ENCODE measurements at places on chromosomes 6 and 20.

GRCh38 chr6:146305092-146305491, 238.5 kb upstream of the RAB32 start:
- DNase-seq = no peak

GRCh38 chr6:151207674-151208073, 32.1 kb upstream of the AKAP12 start:
- DNase-seq = no peak

DNA sequence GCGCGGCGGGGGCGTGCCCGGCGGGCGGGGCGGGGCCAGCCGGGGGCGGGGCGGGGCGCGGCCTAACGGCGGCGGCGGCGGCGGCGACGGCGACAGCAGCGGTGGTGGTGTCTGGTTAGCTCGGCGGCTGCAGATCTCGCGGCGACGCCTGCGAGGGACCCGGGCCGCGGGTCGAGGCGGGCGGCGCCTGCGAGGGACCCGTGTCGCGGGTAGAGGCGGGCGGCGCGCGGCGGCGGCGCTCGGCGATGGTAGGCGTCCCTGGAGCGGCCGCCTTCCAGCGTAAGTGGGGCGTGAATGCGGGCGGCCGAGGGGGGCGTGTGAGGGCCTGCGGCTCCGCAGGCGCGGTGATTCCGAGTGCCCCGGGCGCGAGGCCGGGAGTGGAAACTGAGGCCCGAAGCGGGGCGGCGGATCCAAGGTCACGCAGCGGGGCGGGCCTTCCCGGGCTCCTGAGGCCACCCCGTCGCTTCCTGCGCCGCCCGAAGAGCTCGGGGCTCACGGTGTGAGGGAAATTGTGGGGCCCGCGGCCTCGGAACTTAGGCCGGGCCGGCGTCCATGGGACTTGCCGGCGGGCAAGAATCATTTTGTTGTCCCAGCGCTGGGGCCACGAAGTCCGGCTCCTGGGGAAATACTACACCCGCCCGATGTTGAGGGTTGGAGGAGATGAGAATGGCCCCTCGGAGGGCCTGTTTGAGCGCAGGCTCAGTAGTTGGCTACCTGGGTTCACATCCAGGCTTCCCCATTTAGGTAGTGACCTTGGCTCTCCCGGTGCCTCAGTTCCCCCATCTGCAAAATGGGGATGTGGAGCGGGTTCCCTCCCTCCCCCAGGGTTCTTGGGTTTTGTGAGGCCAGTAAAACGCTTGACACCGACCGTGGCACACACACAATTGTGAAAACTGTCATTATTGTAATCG, at the start of gene CBFA2T2:
Gene CBFA2T2, plus strand, starts transcription at position 74 of the 911 bp plus-strand sequence. Its CDS starts 172 bp downstream, at position 246.
- DNase-seq = no peak

DNA sequence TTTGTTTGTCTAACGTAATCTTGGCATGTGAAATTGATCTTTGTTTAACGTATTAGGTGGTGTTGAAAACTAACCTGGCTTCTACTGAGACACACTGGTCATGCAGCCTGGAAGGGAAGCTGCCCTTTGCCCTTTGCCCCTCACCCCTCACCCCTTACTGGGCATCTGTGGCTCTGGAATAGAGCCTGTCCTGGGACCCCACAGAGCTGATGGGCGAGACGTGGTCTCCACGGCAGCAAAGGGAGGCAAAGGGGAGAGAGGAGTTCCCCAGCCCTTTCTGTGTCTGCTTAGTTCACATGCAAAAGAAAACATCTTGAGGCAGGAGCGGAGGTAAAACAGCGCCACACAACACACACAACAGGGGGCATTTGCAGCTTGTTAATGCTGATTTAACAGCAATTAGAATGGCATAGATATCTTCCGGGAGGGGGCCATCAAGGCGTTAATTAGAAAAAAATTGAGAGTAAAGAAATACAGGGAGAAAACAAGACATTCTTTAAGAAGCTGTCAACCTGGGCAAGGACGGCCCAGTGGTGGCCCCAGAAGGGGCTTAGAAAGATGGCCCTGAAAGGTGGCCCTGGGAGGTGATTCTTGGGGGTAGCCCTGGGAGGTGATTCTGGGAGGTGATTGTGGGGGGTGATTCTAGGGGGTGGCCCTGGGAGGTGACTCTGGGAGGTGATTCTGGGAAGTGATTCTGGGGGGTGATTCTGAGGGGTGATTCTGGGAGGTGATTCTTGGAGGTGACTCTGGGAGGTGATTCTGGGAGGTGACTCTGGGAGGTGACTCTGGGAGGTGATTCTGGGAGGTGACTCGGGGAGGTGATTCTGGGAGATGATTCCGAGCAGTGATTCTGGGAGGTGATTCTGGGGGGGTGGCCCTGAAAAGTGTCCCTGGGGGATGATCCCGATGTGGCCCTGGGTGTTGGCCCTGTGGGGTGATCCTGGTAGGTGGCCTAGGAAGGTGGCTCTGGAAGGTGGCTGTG, 44.5 kb upstream of the DACT2 start:
- DNase-seq = no peak

- DNase-seq = no peak
Observed at GRCh38 chr6:154996841-154997311, 1.8 kb downstream of the TIAM2 start.

GRCh38 chr6:159110013-159110412, 59.2 kb upstream of the FNDC1 start:
- peak; percentile 47 for DNase-seq

- DNase-seq = peak; percentile 40
Observed at GRCh38 chr6:129936329-129937165, 75.4 kb upstream of the TMEM244 start.

DNA sequence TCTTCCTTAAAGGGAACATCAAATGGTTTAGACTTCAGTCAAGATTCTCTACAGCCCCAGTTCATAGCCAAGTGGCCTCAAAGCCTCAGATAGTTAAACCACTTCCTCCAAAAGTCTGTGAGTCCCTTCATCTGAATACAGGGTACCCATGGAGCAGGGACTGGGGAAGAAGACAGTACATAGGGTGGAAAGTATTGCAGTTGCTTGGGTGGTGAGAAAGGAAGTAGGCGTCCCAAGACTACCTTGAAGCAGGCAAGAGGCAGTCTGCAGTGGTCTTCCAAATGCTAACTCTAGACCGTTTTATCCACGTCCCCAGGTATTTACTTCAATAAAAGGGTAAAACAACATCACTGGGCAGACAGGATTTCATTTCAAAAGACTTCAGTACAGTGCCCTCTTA, 2.0 kb downstream of the FYN start:
- DNase-seq = no peak

DNA sequence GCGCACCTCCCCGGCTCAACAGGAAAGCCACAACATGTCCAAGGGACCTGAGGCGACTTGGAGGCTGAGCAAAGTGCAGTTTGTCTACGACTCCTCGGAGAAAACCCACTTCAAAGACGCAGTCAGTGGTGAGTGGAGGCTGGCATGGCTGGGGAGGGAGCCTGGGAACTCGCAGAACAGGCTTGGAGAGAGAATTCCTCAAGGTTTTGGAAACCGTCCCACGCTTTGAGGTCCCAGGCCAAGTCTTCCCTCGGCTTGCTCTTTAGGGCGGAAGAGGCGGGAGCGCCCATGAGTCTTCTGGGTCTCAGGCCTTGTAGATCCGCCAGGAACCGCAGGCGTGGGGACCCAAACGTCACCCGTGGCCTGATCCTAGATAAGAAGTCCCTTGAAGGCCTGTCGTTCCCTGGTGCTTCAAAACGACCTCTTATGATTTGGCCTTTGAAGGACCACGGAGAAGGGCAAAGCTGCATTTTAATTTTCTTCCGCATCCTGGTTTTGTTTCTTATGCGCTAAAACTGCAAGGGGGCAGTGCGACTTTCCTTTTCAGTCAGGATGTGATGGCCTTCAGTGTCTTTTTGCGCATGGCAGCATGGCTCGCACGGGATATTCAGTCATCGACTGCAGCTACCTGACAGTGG, 2.0 kb downstream of the LAMP5 start:
- DNase-seq = no peak

DNA sequence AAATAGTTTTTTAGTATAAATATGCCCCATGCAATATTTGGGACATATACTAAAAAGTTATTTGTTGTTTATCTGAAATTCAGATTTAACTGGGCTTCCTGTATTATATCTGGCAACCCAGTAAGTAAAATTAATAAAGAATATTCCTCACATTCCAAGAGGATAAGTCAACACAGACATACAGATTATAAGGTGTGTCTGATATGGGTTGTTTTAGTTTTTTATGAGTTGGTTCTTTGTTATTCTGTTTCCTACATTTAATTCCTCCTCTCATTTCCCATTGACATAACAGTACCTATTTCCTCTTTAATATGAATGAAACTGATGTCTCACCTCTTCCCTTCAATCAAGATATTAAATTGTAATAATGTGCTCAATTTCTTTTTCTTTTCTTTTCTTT, 1.7 kb upstream of the PLA2G7 start:
- no peak for DNase-seq

GRCh38 chr6:4364172-4364571, 228.8 kb upstream of the ECI2 start:
- DNase-seq = no peak

- no peak for DNase-seq
Observed at GRCh38 chr6:107794771-107795170, 29.3 kb downstream of the SCML4 start.

DNA sequence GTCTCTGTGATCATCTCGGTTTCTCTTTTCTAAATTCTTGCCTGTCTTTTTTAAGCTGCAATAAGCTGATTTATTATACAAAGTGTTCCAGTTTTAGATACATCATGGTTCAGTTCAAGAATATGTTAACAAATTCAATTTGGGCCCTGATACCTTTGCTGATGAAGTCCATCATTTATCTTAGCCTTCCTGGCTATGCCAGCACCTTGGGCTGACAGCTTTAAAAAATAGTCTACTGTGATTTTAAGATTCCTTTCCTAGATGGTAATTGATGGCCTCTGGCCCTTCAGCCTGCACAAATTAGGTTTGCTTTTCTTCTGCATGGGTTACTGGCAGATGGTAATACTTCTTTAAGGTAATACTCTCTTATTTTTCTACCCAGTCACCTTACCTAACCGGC, 7.1 kb upstream of the TMEM217 start:
- no peak for DNase-seq

- no peak for DNase-seq
Observed at GRCh38 chr6:126526996-126527606, 187.2 kb downstream of the CENPW start.

GRCh38 chr6:148867862-148868261, 121.0 kb downstream of the UST start:
- DNase-seq = no peak

DNA sequence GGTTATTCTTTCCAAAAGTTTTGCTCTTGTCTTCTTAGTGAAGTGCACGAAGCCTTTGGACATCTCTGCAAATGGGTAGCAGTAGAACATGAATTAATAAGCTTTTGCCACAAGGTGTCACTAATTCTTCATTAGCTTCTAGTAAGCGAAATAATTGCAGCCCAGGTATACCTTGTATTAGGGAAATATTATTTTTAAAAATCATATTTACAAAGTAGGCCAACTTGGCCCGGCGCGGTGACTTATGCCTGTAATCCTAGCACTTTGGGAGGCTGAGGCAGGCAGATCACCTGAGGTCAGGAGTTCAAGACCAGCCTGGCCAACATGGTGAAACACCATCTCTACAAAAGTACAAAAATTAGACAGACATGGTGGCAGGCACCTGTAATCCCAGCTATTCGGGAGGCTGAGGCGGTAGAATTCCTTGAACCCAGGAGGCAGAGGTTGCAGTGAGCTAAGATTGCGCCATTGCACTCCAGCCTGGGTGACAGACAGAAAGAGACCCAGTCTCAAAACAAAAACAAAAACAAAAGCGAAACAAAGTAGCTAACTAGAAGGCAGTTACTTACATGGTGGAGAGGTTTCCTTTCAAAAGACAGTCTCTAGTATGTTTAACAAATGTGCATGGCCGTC, 8.8 kb upstream of the RSPH3 start:
- DNase-seq = no peak

DNA sequence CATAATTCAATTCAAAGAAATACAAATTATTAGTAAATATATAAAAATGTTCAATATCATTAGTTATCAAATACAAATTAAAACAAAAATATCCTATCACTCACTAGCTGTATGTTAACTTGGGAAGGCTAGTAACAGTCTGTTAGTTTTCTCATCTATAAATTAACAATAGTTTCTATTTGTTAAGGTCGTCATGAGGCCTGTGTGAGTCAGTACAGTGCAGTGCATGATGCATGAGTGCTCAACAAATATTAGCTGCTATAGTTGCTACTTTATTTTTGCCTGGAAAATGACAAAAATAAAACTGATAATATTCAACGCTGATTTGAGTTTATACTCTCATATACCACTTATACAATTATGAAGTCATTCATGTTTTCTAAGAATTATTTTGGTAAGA, 401.6 kb upstream of the RUNX2 start:
- DNase-seq = no peak

DNA sequence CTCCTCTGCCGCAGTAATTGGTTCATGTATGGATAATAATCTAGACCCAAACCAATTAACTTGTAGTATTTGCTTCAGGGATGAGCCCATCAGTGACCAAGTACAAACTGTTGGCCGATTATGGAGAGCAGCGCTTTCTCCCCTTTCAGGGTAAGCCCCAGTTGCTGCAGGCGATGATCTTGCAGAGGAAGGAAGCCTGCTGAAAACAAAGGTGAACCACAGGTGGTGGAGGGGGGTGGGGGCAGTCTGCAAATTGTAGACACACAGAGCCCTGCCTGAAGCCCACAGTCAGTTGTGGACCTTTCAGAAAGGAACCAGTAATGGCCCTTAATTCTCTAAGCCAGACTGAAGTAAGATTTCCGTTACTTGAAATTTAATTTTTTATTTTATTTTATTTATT, 167.9 kb upstream of the JARID2 start:
- peak; percentile 86 for DNase-seq

DNA sequence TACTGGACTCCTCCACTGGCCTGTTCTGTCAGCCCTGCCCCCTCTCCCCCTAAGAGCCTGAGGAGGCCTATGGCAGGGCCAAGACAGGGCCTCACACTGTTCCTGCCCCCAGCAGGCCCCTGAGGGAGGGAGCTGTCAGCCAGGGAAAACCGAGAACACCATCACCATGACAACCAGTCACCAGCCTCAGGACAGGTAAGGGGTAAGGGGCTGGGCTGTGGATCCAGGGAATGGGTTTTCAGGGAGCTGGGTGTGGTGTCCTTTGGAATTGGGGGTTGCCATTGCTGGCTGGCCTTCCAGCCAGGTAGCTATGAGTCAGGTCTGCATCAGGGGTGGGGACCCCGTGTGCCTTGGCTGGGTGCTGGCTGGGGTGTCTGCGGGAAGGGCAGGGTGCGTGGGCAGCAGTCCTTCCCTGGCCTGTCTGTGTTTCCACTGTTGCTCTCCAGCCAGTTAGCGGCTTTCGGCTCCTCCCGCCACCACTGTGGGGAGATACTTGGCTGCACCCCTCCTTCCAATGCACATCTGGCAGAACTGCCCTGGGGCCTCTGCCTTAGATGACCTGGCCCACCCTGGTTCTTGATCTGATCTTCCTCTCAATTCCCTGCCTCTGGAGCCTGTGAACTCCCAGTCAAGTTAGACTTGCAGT, 3.9 kb downstream of the SLC29A1 start:
- DNase-seq = no peak

- no peak for DNase-seq
Observed at GRCh38 chr20:4091490-4092479, 76.4 kb upstream of the RNF24 start.

- no peak for DNase-seq
Observed at GRCh38 chr6:130054725-130055124, 36.3 kb downstream of the L3MBTL3 start.

- no peak for DNase-seq
Observed at GRCh38 chr6:86791476-86791875, 145.9 kb upstream of the HTR1E start.

- no peak for DNase-seq
Observed at GRCh38 chr6:157487110-157487773, 106.3 kb downstream of the ZDHHC14 start.

Data from iPS DF 19.7 (cell line).